ENCODE measurements at places on chromosomes 3 and 15.

- DNase-seq, result no peak
These were observed 178.6 kb upstream of the LYSMD4 start for GRCh38 chr15:99911816-99912215.

DNA sequence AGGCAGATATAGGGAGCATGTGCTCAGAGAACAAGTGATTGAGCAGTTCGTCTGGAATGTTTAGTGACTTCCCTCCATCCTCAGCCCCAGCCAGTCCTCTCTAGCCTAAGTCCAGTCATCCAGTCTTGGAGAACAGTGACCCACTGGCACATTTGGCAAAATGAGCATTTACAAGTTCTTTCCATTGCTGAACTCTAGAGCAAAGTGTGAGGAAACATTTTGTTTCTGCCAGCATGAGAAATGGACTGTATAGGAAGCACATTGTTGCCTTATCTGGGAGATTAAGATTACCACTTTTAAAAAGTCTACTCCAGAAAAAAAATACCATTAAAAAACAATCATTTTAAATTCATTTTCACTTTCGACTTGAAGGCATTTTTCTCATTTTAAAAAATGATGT, 353.6 kb downstream of the SHQ1 start:
- DNase-seq, result no peak

- peak; percentile 44 for DNase-seq
These were observed 915 bp upstream of the APH1B start for GRCh38 chr15:63276342-63277037.

DNA sequence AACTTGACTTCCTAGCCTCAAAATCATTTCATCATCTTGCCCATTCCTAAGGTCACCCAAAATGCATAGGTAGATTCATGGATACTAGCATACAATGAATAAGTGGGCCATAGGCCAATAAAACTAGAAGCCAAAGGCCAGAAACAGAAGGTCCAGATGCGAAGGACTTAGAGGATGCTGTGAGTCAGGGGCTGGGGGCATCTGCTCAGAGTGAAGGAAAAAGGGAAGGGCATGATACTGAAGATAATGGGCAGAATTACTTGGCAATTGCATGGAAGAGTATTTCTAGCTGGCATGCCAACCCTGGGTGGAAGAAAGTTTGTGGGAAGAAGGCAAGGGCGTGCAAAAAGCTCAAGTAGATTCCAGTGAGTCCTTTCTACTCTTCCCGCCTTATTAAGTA, 27.5 kb downstream of the ILDR1 start:
- DNase-seq, result no peak

- DNase-seq, result no peak
These were observed 89.9 kb downstream of the ASB7 start for GRCh38 chr15:100692246-100692645.

DNA sequence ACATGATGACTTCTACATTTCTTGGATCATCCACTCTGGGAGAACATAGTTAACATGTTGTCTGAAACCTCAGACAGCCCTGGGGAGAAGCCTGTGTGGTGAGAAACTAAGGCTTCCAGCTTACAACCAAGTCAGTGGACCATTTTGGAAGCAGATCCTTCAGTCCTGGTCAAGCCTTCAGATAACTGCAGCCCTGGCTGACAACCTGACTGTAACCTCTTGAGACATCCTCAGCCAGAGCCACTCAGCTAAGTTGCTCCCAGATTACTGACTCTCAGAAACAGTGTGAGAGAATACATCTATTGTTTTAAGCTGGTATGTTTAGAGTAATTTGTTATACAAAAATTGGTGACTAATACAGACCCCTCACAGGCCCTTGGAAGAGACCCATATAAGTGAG, 50.9 kb upstream of the KPNA4 start:
- no peak for DNase-seq

GRCh38 chr3:170811515-170811914, 58.5 kb downstream of the RPL22L1 start:
- DNase-seq, result peak; percentile 5

DNA sequence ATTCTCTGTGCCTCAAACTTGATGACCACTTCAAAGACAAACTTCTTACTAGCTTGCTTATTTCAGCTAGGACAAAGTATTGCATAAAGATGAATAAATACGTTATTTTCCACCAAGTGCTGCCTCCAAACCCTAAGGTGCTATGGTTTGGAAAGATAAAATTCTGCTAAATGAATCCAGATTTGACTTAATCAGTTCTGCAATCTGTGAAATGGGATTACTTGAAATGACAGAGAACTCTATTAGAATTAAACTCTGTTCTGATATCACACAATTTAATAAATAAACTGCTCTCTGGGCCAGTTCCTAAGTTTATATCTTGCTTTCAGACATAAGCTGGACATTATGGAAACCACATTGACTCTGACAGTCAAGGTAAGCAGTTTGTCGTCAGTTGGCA, 338.8 kb upstream of the SEMA6D start:
- DNase-seq, result no peak

DNA sequence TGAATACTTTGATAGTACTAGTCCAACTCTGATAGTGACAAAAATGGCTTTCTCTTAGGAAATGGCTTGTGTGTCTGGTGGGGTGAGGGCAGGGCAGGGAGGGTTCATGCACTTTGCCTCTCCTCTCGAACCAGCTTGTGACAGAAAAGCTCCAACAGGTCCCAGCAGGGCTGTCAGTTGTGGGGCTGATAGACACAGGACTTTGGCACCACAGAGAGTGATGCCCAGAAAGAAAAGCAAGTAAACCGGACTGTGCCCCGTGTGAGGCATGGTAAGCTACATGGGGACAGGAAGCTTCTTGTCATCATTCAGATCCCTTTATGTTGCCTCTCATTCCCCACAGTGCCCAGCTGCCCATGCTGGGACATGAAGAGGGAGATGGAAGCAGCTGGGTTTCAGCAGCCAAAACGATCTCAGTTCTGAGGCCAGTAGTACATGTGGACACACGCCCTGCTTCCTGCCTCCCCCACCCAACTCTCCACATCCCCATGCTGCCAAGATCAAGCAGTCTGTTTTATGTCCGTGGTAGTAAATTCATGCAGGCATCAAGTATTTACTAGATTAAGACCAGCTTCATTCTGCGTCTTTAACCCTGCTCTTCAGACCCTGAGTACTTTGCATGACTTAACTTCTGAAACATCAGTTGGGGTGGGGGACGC, 29.7 kb upstream of the LIPC start:
- no peak for DNase-seq

DNA sequence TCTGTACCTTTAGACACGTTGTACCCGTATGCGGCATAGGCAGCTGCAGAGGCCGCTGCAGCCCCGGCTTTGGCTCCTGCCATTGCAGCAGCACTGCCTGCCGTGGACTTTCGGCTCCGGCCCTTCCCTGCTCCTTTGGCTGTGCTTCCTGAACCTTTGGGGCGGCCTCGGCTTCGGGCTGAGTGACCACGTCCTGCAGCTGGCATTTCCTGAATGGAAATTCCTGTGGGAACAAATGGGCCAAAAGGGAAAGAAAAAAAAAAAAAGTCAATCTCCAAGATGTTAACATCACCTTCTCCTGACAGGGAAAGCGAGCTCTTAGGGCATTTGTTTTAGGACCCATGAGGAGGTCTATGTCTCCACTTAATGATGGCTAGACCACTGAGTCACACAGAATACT, 29.6 kb downstream of the CHAC1 start:
- no peak for DNase-seq

GRCh38 chr3:186210852-186211500, 102.1 kb upstream of the ETV5 start:
- DNase-seq, result no peak
